ENCODE measurements at places on chromosomes 1 and 21.

DNA sequence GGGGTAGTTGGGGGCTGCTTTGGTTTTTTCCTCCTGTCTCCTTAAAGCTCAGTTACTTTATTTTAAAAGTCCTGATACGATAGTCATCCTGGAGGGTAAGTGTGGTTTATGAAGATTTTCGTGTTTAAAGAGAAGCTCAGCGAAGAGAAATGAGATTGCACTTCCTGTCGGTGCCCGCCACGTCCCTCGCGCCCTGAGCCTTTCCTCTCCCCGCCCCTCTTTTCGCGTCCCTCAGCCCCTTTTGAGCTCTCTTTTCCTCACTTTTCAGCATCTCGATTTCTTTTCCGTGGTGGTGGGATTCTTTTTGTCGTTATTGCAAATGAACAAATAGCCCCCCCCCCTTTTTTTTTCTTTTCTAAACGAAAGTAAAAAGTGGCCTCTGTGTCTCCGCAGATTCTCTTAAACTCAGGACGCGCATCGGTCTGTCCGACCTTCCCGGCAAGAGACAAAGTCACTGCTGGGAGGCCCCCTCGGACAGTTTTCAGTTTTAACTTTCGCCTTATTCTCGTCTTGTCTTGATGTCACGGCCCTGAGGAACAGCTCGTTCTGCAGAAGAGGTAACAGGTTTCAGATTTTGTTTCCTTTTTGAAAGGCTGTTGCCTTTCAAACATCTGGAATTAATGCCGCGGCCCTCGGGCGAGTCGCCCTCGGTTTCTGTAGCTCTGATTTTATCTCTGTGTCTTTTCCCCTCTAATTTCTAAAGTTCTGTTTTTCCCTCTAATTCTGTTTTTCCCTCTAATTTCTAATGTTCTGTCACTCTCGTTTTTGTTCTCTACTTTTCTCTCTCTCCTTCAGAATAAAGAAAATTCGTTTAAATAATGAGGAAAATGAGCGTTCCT is 1.0 kb upstream of the DMRTA2 start:
- no peak for DNase-seq

DNA sequence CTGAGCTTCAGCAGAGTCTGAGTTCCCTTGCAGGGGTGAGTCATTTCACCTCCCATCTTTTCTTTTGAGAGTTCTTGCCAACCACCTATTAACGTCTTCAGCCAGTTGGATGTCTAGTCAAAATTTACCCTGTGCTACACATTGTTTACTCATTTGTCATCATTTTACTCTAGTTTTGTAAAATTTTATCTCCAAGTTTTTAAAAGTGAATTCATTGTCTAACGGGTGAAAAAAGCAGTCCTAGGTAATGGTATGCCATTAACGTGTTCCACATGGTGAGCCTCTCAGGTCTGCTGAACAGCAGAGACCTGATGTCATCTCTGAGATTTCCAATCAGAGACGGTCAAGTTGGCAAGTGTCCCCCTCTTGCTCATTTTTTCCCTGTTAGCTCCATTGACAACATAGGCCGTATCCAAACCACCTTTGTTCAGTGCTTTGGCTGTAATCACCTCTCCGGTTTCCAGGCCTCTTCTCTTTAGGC is 85.4 kb downstream of the TBX15 start:
- no peak for DNase-seq

DNA sequence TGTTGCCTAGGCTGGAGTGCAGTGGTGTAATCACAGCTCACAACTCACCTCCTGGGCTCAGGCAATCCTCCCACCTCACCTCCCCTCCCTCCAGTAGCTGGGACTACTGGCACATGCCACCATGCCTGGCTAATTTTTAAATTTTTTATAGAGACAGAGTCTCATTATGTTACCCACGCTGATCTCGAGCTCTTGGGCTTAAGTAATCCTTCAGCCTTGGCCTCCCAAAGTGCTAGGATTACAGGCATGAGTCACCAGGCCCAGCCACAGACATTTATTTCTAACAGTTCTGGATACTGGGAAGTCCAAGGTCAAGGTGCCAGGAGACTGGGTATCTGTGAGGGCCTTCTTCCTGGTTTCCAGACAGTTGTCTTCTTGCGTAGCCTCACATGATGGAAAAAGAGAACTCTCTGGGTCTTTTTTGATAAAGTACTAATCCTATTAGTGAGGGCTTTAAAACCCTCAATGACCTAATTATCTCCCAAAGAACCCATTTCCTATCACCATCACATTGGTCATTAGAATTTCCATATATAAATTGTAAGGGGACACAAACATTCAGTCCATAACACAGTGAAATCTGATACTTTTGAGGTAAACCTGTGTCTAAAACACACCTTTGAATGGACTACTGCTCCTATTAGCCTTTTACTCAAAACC is 67.9 kb downstream of the PHACTR4 start:
- DNase-seq = no peak

GRCh38 chr1:211975152-211975941 is 60.0 kb downstream of the INTS7 start:
- no peak for DNase-seq

GRCh38 chr1:115712911-115713609 is 55.5 kb downstream of the CASQ2 start:
- no peak for DNase-seq

GRCh38 chr1:18466676-18467075 is 14.1 kb upstream of the KLHDC7A start:
- DNase-seq = no peak

- no peak for DNase-seq
Observed at GRCh38 chr21:44952929-44953627, 13.2 kb downstream of the SLX9 start.

DNA sequence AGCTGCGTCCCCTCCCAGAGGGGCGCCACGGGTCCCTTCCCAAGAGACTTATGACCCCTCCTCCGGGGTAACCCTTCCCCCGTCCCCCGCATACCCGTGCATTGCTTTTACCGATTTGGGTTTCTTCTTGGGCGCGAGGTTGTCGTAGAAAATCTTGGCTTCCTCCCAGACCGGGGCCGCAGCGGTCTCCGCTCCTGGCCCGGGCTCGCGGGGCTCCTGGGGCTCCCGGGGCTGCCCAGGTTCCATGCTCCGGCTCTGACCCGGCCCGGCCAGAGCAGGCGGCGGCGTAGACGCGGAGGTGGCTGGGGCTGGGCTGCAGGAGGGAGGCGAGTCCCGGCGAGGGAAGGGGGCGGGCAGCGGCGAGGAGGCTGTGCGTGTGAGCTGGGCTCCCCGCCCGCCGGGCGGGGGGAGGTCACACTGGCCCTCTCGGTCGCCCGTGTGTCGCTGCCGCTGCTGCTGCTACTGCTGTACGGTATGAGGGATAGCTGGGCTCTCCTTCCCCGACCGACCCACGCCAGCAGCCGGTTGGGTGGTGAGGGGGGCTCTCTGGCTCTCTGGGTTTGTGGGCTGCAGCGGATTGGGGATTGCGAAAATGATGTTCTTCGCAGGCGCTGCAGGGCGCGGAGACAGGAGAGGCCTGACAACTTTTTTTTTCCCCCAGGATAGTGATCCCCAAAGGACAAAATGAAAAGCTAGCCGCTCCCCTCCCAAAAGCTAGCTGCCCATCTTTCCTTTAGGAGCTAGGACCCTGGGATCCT is at the start of gene NT5C1A:
TSS of gene NT5C1A (minus strand) at position 315 of the 758 bp plus-strand sequence. CDS start at position 246, 69 bp downstream.
- peak; percentile 20 for DNase-seq

- DNase-seq = no peak
Observed at GRCh38 chr1:44045064-44045463, 13.8 kb upstream of the SLC6A9 start.

GRCh38 chr1:12346483-12347151 is 116.8 kb downstream of the VPS13D start:
- no peak for DNase-seq

DNA sequence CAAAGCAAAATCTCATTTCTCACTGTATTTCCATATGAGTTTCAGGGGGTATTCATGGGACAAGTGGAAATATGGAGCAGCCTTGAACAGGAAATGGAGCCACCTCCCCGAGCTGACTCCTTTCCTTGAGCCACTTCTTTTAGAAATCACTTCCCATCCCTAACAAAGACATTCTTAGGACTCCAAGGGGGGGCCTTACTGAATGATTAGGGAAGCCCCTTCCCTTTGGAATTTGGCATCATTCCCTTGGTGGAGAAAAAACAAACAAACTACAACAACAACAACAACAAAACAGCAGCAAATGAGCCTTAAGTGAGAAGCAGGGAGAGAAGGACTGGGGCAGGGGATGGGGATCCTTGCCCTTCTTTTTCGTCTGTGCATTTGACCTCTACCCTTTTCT is 278.3 kb downstream of the ZNF648 start:
- no peak for DNase-seq

DNA sequence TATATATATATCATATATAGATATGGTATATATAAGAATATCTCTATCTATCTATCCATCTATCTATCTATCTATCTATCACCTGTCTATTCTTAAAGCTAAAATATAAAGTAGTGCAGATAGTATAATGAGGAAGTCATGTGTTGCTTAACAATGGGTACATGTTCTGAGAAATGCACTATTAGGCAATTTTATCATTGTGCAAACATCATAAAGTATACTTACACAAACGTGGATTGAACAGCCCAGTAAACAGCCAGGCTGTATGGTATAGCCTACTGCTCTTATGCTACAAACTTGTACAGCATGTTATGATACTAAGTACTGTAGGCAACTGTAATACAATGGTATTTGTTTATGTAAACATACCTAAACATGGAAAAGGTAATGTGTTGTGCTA is 621.0 kb upstream of the NCAM2 start:
- no peak for DNase-seq

DNA sequence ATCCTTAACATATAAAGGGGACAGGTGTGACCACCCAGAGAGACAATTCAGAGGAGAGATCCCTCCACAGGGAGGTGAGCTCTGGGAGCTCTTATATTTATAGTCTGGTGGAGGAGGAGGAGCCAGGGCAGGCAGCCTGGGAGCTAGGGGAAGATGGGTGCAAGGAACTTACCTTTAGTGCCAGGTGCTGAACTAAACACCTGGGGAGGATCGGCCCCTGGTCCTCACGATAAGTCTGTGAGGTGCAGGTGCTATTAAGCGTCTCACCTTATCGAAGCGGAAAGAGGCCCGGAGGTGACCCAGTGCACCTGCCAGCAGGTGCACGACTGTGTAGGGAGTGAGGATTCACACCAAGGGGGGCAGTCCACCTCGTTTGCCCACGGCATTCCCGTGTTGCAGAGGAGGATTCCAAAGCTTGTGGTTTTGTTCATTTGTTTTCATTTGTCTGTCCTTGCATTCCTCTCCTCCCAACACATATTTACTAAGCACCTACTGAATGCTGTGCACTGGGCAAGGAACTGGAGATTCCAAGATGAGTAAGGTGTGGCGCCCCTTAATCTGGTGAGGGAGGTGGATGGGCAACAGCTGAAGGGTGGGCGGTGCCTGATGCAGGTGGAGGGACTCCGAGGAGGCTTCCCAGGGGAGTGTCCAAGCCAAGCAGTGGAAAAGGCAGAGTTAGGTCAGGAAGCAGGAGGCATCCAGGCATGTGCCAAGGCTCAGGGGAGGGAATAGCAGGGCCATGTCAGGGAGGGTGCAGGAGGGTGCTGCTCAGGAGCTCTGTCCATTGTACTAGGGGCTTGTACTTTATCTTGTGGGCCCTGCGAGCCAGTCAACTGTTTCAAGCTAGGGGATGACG is 11.5 kb downstream of the ARHGEF10L start:
- no peak for DNase-seq

DNA sequence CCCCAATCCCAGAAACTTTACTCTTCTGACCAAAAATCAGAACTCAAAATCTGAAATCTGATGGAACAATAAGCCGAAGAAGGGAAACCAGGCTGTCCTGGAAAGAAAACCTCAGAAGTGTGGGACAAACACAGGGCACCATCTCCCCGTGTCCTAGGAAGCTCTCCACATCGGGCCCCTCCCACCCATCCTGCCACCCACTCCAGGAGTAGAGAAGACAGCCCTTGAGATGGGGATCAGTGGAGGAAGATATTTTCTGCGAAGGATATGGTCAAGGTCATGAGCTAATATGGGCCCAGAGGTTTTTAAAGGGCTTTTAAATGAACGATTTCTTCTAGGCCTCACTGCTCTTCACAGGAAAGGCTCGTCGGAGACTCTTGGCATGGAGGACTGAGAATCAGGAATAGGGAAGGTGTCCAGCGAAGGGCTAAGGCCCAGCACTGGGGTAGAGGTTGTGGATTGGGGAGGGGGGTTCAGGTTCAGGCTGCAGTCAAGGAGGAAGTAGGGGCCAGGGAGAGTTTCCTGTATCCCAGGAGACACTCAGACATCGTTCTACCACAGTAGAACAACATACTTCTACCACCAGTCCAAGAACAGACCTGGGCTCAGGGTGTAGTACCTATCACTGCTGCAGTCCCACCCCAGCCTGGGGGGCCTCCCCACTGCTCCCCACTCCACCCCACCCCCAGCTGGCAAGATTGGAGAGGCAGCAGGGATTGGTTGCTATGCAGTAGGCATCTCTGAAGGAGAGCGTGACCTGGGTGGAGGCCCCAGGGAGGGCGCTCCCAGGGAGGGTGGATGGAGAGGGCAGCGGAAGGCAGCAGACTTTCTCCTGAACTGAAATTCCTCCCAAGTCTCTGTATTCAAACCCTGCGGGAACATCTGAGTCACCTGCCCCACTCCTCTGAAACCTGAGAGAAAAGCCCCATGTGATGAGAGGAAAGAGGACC is 1.2 kb upstream of the S100A5 start:
- no peak for DNase-seq

GRCh38 chr1:245095903-245096302 is 58.9 kb upstream of the KIF26B start:
- no peak for DNase-seq

Data from activated gamma-delta T cell treated with Interleukin-2 at 50 U/mL for 16 hours (primary cell).